Activated T-helper 1 cell treated with anti-CD3 and anti-CD28 coated beads, Interleukin-2, amount 50 U/mL, for 16 hours (primary cell): ENCODE measurements at places on chromosomes 5 and 9.

GRCh38 chr9:107706701-107707427 lies 217.3 kb upstream of the KLF4 start:
- DNase-seq = no peak

- no peak for DNase-seq
Measured at GRCh38 chr5:135862744-135863143, 28.3 kb downstream of the SLC25A48 start.

DNA sequence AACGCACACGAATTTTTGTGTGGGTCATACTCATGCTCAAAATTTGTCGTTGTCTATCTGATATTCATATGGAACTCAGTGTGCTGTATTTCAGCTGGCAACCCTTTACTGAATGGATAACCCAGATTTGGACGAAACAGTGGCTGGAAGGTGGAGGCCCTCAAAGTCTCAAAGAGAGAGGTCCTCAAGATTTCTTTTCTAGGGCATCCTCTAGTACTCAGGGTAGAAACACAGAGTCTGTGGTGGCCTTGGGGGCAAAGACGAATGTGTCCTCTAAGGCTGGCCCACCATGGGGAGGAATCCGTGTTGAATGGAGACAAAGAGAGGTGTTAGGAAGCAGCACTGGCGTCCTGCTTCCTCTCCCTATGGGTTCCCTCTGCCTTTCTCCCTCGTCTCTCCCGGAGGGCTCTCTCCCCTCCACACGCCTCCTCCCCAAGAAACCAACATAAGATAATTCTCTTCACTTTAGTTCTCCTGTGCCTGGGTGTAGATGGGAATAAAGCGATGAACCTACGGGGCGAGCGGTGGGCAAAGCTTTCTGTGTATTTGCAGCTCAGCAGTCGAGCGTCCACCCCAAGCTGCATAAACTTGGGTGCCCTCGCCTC lies 333.7 kb downstream of the CWC27 start:
- no peak for DNase-seq

GRCh38 chr5:102523541-102524175 lies 24.9 kb upstream of the SLCO6A1 start:
- DNase-seq = no peak

DNA sequence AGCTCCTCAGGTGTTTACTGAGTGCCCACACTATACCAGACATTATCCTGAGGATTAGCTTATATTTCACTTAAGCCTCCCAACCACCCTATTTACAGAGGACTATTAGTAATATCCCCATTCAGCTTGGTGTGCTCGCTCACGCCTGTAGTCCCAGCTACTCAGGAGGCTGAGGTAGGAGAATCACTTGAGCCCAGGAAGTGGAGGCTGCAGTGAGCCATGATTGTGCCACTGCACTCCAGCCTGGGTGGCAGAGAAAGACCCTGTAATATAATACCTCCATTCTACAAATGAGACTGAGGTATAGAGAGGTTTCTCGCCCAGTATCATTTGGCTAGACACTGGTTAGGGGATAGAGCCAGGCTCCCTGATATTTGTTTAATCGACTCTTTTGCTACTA lies 18.0 kb upstream of the MATR3 start:
- DNase-seq = no peak
